Activated CD8-positive, alpha-beta memory T cell treated with anti-CD3 and anti-CD28 coated beads, Interleukin-2, amount 10 ng/mL, durations not matched to agents 7 days and 5 days (primary cell): ENCODE measurements at places on chromosomes 6 and 20. TPM values are rescaled to one million over a fixed set of nuclear protein-coding genes. Genes with fewer than 3 reads are reported as not detected.

The SLC4A11 gene
- 5.4 TPM for total RNA-seq

The SIGLEC1 gene
- not detected for total RNA-seq

DNA sequence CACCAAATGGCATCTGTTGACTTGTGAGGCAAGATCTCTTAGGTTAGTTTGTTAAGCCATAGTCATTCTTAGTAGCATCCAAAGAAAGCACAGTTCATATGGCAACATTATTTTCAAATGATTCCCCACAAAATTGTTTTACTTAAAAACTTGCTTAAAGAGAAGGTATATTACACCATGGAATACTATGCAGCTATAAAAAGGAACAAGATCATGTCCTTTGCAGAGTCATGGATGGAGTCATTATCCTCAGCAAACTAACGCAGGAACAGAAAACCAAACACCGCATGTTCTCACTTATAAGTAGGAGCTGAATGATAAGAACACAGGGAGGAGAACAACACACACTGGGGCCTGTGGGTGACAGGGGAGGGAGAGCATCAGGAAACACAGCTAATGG is 10.9 kb upstream of the DSE start:
- DNase-seq = no peak

DNA sequence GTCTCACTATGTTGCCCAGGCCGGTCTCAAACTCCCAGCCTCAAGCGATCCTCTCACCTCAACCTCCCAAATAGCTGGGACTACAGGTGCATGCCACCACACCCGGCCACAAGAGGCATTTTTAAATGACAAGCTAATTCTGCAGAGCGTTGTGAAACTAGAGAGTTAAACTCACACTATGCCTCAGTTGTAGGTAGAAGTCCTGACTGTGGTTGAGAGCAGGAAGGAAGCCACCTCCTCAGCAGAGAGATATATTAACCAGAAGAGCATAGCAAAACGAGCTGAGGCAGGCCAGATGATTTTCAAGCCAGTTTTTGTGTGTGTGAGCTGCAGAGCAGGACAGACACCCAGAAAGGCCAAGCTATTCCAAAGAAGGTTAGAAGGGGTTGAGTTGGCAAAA is 150.3 kb downstream of the MBOAT1 start:
- no peak for DNase-seq

GRCh38 chr6:169035385-169036240 is 218.0 kb downstream of the THBS2 start:
- DNase-seq = no peak

DNA sequence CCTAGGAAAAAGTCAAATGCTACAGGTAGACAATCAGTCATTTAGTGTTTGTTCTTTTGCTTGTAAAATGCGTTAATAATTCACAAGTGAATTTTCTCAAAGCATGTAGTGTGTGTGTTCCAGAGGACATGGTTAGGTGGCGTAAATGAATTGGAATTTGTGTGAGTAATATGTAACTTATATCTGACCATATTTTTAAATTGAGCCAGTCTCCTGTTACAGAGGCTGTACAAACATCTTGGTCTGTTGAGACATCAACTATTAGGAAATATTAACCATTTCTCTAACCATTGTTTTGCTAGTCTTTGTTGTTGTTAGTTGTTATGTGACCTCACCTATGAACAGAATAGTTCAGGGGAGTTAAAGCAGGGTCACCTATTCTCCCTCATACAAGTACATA is 22.7 kb downstream of the MCM8 start:
- no peak for DNase-seq

- no peak for DNase-seq
Observed at GRCh38 chr6:140360651-140361050, 986.2 kb upstream of the CITED2 start.

DNA sequence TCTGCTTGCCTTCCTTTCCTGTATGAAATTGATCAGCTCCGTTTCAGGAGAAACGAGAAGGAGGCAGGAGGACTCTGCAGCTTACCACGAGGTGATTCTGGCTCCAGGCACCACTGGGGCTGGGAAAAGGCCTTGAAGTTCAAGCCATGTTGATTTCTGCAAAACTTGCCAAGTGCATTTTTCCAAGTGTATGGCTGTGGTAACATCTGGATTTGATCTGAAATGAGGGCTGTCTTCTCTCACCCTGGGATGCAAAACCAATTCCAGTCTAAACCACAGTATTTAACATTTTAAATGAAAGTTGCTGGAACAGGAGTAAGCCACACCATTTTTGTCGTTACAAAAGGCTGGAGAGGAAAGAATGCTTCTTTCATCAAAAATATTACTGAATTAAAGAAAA is 36.1 kb upstream of the FAM210B start:
- no peak for DNase-seq
